ENCODE measurements at places on chromosomes 16 and 17.

GRCh38 chr17:42691021-42691545, 8.8 kb downstream of the CNTNAP1 start:
- no peak for DNase-seq

DNA sequence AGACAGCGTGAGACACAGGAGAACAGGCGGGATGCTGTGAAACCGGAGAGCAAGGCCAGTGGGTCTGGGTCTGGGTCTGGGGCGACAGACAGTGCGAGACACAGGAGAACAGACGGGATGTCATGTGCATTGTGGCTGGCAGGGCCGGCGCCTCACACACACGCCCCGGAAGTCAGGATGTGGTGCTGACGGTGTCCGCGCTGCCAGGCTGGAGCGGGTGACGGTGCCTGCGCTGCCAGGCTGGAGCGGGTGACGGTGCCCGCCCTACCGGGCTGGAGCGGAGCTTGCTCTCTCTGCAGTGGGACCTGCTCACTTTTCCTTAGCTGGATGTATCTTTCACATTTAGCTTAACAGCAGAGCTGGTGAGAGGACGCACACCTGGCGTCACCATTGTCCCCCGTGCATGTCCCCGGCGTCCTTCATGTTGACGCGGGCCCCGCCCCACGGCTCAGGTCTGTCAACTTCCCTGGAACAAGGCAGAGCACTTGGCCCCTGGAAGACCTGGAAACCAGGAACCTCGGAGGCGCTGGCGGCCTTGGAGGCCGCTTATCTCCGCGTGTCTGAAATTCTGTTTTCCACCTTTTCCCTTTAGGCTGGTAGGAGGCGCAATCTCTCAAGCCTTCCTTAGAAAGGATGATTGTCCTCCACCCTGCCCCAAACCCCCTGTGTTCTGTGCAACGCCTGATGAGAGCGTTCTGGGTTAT, 43.0 kb upstream of the ZNF750 start:
- no peak for DNase-seq

GRCh38 chr17:42111871-42112551, 503 bp downstream of the DHX58 start:
- DNase-seq = peak; percentile 75

GRCh38 chr17:143785-144281, 6.5 kb downstream of the SCGB1C2 start:
- DNase-seq = peak; percentile 65

DNA sequence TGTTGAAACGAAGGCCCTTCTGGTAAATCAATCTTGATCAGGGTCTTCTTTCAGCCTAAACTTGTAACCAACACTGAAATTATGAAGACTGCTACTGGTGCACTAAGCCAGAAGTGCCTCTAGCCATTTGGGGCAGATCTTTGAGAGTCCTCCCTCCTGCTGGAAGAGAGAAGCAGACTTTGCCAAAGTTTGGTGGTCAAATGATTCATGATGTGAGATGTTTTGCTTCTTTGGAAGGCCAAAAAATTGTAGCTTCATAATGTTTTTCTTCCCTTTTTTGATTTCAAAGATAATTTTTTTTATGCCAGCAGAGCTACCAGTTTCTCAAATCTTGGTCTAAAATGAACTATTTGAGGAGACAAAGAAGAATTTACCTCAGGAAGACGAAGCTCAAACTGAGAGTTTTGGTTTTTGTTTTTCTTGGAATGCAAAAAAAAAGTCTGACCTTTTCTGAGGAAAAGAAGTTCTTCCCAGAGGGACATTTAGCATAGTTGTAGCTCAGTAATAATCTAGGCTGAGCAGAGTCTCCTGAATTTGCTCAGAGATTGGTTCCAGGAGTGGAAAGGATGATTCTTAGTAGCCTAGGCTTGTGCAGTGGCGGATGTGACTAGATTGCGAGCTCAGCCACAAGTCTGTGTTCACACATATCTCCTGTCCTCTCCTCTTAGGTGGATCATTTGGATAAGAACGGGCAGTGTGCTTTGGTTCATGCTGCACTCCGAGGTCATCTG, 50.9 kb downstream of the CYB561 start:
- DNase-seq = peak; percentile 33

DNA sequence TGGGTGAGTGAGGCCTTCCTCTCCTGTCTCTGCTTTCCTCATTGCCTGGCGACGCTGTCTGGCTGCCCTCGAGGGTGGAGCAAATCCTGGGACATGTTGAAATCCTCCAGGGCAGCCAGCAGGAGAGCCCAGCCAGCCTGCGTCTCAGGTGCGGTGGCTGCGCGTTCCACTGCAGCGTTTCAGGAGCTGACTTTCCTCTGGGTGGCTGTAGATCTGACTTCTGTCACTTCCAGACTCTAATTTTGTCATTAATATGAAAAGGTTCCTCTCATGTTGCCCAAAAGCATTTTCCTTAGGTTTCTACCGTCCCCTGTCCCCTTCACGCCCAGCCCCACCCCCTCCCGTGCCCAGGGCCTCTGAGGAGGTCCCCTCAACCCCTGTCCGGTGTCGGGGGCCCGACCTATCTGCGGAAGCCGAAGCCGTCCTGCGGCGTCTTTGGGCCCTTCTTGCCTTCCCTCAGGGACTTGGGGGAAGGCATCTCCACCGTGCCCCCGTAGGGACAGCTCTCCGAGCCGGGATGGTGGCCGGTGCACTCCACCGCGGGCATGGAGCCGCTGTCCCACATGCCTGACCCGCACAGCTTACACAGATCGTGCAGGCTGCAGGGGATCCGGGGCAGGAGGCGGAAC, 95.1 kb downstream of the TBC1D16 start:
- no peak for DNase-seq

DNA sequence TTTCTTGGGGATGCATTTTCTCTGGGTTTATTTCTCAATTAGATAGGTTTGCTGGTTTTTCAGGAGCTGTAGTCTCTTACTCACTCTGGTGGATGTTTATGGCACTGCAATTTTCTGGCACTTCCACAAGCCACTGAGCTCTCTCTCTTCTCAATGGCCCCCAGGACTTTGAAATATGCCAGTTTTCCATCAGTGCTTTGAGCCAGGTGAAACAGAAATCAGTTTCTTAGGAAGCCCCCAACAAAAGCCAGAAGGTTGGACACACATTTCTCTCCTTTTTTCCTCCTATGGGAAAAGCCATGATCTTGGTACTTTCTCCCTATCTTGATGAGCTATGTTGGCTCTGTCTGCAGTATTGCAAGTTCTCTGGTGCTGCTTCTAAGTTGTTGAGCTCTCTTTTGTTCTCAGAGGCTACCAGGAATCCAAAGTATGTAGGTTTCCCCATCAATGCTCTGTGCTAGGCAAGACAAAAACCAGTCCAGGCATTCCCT, 90.7 kb upstream of the SMIM36 start:
- peak; percentile 68 for DNase-seq

DNA sequence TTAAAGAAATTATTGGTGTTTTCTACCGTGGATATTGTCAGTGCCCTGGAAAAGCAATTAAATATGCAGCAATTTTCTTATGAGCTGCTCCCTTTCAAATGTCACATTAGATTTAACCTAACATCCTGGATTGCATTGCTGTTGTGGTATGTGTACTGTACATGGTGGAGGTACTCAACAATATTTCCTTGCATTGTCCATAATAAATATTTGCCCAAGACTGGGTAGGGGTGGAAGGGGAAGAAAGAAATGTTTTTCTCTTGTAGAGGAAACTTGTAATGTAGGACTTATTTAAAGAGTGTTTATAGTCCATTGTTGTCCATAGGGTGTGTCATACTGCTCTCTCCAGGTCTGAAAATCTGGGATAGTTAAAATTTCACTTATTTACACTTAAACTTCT, 346.2 kb upstream of the TBX2 start:
- no peak for DNase-seq

- no peak for DNase-seq
These were observed 85.3 kb upstream of the LGALS9 start for GRCh38 chr17:27545562-27546229.

GRCh38 chr17:44323359-44324091, 1.1 kb downstream of the SLC25A39 start:
- DNase-seq = no peak

GRCh38 chr17:80070375-80071115, 30.8 kb upstream of the GAA start:
- no peak for DNase-seq

GRCh38 chr17:17507465-17508011, 11.3 kb upstream of the RASD1 start:
- DNase-seq = no peak

- no peak for DNase-seq
These were observed 19.9 kb downstream of the DCAKD start for GRCh38 chr17:45031231-45032173.

- peak; percentile 60 for DNase-seq
These were observed 185.4 kb downstream of the ABCC12 start for GRCh38 chr16:47970291-47970931.

DNA sequence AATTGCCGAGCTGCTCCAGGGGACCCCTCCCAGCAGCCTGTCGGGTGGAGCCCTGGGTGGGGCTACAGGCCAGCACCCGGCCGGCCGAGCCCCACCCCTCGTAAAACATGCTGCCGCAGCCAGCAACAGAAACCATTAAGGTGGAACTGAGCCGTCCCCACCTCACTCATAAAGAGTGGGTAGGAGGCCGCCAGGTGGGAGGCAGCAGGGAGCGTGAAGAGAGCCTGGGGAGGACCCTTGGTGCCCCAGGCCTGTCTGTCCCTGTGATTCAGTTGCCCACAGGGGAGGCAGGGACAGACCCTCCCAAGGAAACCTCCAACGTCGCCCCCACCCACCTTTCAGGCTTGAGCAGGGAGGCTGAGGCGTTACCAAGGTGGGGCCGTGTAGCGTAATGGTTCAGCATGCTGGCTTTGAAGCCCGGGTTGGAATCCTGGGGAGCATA, 8.4 kb downstream of the FOXN1 start:
- no peak for DNase-seq

- DNase-seq = no peak
These were observed 14.7 kb upstream of the KLHL36 start for GRCh38 chr16:84633622-84634021.

DNA sequence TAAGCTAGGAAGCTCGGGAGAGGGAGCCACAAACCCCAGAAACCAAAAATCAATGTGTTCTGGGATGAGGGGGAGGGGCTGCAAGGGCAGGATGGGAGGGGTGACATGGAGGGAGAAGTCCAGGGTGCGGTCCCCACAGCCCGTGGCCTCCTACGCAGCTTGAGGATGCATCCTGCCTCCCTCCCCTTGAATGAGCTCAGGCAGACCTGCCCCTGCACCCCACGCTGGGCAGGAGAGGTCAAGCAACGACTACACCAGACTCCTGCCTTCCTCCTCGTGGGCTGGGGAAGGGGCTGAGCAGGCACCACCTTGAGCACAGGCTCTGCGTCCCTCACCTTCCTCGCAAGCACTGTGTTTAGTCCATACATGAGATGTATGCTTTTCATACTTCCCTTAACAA, 3.9 kb downstream of the ANKRD13B start:
- no peak for DNase-seq

- DNase-seq = peak; percentile 69
These were observed 94.8 kb upstream of the DNAH17 start for GRCh38 chr17:78672005-78672404.

DNA sequence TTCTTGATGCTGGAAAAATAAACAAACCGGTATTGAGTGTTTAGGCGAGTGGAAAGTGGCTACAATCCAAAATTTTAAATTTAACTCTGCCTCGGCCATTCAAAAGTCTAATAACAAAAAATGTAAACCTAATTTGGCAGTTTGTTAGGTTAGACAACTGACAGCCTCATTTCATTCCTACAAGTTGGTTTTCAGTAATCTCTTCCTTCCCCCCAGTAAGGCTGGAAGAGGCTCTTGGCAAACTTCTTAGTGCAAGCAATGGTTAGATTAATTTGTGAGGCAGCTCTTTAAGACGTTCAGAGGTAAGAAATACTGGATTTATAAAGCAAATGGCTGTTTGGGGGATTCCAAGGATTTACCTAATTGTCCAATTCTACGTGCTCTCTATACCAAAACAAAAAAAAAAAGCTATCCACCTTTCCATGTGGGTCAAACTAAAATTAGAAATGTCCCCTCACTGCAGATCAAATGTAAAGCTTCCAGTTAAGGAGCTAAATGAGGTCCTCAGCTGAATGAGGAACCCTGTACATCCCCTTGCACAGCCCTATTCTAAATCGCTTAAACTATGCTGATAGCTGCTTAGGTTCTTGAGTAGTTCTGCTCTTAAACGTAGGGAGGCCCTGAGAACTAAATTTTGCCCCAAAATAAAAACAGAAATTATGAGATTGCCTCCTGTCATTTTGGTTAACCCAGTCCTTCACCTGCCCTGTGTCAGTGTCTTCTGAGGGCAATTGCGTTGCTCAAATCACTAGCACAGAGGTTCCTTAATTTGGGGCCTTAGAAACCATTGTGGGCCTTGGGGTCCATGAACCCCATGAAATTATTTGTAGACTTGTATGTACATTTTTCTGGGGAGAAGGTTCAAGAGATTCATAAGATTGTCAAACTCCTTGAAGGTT, 2.9 kb downstream of the HEXIM1 start:
- no peak for DNase-seq

GRCh38 chr16:12126091-12126806, 149.7 kb downstream of the SNX29 start:
- DNase-seq = no peak

DNA sequence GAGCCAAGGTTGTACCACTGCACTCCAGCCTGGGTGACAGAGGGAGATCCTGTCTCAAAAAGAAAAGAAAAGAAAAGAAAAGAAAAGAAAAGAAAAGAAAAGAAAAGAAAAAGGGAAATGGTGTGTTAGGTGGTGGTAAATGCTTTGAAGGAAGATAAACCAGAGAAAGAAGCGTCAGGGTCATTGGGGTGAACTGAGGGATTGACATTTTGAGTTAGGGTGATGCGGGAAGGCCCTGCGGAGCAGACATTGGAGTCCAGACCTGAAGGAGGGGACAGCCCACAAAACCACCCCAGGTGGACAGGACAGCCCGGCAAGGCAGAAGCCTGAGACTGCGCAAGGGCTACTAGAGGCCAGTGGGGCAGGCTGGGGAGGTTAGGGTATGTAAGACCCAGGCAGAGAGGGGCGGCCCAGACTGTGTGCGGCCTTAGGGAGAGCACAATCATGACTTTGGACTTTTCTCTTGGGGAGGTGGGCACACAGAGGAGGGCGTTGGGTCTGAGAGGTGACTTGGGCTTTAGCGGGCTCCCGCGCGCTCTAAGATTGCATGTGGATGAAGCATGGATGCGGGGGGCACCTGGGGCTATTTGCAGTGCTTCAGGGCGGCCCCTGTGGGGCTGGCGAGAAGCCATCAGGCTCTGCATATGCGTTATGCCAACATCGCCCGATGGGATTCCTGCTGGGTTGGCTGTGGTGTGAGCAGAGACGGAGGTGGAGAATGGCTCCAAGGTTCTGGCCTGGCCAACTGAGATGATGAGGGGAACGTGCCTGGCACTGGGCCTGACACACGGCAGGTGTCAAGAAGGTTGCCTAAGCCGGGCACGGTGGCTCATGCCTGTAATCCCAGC, 3.3 kb upstream of the GAA start:
- DNase-seq = no peak

- no peak for DNase-seq
These were observed 3.3 kb downstream of the SLC6A4 start for GRCh38 chr17:30232015-30232823.

- no peak for DNase-seq
These were observed 27.8 kb upstream of the RHOT1 start for GRCh38 chr17:32114536-32114935.
